ENCODE measurements at places on chromosomes 7 and 10.
A peak's percentile ranks its signal among the peaks of the same experiment; 100 is the strongest.

DNA sequence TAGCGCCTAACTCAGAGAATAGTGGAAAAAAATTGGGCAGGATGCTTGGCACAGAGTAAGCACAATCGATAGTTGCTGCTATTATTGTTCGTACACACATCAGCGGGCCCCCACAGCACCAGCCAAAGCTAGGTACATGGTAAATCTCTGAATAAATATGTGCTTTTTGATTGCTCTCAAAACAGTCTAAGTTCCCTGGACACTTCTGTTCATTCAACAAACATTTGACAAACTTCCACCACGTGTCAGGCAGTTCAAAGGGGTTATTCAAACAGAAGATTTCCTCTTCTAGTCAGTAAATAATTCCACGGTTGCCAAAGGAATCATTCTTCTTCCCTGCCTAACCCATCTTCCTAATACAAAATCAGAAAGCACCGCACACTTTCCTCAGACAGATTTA, 150.8 kb downstream of the DGKI start:
- DNase-seq = no peak

DNA sequence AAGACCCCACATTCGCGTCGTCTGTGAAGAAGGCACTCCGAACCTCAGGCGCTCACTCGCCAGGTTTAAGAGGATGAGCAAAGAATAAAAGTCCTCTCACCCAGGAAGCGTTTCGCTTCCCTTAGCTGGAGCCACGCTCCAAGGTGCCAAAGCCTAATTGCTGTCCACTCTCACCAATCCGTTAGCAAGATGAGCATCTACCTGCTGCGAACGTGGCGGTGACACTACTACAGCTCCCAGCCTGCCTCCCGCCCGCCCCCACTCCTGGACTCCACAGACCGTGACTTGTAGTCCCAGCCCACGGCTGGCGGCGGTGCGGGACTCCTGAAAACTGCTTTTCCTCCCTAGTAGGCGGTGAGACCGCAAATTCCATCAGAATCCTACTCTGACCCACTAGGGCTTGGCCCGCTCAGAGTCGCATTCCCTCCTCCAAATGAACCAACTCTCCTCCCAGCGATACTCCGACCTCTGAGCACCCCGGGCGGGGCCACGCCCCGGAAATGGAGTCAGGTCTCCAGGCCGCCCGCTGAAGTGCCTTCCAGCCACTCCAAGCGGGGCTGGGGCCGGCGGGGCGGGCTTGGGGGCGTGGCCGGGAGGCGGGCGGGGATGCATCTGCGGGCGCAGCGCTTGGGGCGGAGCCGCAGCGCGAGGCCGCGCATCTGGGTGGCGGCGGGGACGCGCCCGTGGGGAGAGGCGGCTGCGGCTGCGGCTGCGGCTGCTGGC, 521 bp upstream of the PTPN12 start:
- DNase-seq = peak; percentile 74

DNA sequence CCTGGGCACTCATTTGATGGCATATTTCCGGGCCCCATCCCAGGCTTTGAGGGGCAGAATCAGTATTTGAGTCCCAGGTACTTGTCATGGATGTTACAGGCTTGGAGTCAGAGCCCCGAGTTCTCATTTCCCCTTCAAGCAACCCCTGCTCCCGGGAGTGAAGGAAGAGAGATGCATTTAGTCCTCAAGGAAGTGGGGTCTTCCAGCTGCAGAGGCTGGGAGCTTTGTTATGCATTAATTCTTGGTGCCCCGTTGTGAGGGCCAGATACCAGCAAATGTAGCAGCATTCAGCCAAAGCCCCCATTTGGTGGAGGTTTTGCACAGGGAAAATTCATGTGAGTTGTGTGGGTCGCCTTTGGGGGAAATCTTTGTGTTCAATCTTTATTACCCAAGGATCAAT, 38.7 kb upstream of the TCERG1L start:
- no peak for DNase-seq

DNA sequence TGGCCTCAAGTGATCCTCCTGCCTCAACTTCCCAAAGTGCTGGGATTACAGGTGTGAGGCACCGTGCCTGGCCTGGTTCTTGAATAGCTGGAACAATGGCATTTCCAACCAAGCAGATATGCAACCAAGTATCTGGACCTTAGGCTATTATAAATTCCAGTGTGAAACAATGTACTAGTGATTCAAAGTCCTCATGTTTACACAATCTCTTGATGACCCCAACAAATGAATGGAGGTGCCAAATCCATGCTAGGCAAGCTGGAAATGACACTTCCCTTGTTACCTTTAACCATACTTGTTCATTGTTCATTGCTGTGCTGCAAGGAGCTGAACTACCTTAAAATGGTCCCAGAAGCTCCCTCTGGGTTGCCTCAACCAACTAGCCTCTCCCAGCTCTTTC, 282.2 kb upstream of the KLF14 start:
- DNase-seq = no peak

GRCh38 chr10:87931836-87932230, 68.4 kb downstream of the PTEN start:
- DNase-seq = no peak

DNA sequence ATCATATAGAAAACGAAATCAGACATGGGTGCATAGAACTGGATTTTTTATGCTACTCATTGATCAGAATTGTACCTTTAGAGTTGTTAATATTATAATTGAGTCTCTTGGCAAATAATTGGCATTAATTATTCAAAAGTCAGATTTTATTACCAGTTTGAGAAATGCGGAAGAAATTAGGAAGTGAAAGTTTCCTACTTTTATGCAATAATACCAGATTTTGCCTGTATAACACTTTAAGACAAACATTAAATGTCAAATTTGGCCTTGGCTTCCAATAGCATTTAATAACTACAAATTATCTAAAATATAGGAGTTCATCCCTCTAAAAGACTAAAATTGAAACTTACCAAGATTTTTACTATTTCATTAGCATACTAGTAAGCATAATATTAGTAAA, 6.8 kb upstream of the TFEC start:
- no peak for DNase-seq

DNA sequence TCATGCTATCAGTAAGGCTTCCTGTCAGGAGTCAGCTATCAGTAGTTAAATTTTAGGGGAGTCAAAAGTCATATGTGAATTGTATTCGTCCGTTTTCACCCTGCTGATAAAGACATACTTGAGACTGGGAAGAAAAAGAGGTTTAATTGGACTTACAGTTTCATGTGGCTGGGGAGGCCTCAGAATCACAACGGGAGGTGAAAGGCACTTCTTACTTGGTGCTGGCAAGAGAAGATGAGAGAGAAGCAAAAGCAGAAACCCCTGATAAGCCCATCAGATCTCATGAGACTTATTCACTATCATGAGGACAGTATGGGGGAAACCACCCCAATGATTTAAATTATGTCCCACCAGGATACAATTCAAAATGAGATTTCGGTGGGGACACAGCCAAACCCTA, 47.1 kb downstream of the KLF6 start:
- no peak for DNase-seq

- DNase-seq = no peak
Observed at GRCh38 chr10:79142522-79143309, 74.0 kb downstream of the ZMIZ1 start.

- DNase-seq = no peak
Observed at GRCh38 chr7:30136117-30136731, 1.4 kb downstream of the MTURN start.

DNA sequence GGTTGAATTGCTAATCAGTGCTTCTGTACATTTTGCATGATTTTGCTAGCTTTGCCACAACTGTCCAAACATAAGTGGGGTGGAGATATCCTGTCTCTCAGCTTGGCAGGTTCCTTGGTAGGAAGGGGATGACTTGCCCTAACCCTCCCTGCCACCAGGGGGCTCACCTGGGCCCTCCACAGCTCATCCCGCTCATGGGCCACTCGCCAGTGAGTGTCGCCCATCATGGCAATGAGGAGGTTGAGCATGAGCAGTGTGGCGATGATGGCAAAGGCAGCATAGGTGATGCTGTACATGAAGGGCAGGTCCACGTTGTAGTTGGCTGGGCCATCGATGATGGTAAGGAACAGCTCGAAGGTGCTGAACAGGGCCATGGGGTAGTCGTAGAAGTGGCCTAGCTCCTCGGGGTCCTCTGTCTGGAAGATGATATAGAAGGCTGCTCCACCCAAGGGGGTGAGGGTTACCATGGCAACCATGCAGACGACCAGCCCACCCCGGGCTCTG, 12.2 kb downstream of the TRPV6 start:
- DNase-seq = no peak

DNA sequence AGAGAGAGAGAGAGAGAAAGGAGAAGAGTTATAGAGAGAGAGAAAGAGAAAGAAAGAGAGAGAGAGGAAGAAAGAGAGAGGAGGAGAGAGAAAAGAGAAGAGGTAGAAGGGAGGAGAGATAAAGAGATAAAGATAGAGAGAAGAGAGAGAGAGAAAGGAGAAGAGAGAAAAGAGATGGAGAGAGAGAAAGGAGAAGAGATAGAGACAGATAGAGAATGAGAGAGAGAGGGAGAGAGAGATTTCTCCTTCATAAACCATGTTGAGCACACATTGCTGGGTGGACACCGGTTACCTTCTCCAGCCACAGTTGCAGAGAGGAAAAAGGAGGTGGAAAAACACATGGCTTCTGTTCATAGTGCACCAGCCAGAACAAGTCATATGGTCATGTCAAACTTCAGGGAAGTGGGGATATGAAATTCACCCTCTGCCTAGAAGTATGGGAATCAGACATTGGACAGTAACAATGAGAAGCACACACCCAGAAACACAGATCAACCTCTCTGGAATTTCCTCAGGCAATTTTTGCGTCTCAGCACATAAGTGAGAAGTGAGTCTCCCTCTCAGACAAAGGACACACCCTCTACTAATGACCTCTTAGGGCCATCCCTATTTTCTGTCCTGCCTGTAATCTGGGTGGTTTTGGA, 172.5 kb upstream of the SVIL start:
- no peak for DNase-seq

- no peak for DNase-seq
Observed at GRCh38 chr7:52726986-52727385, 308.4 kb upstream of the POM121L12 start.

DNA sequence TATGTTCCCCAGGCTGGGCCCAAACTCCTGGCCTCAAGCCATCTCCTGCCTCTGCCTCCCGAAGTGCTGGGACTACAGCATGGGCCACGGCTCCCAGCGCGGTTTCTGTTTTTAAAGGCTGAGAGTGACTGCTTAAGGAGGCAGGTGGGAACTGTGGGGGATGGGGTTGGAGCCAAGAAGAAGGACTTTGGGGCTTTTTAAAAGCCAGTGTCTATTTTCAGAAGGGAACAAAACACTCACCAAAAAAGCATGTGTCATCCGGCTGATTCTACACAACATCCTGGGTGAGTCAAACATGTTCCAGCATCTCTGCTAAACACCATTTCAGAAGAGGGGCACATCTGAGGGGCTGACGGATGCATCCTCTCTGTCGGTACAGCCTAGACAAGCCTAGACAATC, 824.5 kb downstream of the TYW1 start:
- DNase-seq = no peak

- DNase-seq = no peak
Observed at GRCh38 chr10:77409697-77410471, 227.7 kb downstream of the KCNMA1 start.

DNA sequence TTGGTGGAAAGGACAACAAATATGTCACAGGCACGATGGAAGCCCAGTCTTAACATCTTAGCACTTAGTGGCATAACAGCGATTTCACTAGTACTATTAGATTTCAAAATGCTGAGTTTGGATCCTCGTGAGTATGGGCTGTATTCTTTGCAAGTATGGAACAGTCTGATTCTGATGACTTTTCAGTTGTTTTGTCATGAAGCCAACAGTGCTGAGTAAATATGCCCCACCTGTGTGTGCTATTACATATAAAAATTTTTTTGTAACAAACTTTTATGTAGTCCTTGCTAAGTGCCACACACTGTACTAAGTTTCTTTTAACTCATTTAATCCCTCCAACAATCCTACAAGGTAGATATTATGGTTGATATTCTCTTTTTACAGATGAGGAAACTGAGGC, 30.8 kb downstream of the MTURN start:
- no peak for DNase-seq

DNA sequence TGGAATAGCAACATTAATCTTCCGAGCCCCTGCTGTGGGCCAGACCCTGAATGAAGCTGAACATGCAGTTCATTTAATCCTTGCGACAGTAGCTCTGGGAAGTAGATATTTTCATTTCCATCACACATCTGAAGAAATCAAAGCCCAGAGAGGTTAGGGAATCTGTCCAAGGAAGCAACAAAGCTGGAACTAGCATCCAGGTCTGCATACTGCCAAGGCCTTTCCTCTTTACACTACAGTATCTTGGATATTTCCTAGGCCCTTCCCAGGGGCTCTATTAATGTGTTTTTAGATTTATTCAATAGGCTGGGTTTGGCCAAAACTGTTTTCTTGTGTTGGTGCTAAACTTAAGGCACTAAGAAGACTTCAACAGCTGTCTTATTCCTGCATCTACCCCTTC, 48.1 kb downstream of the FAM13C start:
- DNase-seq = no peak

- DNase-seq = peak; percentile 50
Observed at GRCh38 chr7:111168182-111168581, 77.3 kb downstream of the LRRN3 start.

DNA sequence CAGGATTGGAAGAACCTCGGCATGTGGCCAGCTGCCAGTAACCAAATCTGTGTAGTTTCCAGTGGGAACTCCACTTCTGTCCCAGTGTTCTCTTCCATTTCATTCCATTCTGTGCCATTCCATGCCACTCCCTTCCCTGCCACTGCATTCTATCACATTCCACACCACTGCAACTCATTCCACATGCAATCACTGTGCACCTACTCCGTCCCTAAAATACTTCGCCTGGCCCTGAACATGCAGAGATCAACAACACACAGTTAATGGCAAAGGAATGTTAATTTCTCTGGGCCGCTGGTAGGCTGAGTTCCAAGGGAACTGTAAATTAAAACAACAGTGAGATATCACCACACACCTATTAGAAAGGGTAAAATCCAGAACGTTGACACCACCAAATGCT, 64.8 kb downstream of the AKR1B1 start:
- DNase-seq = no peak

DNA sequence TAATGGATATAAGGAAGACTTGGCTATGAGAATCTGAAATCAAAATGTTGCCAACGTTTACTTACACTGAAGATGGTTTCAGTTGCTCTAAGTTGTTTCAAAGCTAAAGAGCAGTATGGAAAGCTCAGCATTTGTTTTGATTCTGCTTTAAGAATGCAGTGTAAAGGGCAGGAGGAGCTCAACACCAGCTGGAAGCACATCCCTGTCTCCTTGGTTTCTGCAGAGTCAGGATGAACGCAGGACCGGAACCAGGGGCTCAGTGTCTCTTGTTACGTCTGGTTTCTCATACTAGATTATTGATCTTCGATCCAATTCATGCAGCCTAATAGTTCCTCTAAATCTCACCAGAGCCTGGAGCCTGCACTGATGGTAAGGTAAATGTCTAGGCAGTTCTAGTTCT, 24.1 kb downstream of the ZRANB1 start:
- DNase-seq = no peak

DNA sequence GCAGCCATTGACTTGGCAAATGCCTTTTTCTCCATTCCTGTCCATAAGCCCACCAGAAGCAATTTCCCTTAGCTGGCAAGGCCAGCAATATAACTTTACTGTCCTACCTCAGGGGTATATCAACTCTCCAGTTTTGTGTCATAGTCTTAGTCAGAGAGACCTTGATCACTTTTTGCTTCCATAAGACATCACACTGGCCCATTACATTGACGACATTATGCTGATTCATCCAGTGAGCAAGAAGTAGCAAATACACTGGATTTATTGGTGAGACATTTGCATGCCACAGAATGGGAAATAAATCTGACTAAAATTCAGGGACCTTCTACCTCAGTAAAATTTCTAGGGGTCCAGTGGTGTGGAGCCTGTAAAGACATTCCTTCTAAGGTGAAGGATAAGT, 649.7 kb upstream of the ANKRD30A start:
- no peak for DNase-seq

Measured in NCI-H187 treated with DMSO at 0.1 percent for 48 hours (cell line).